Aorta (tissue), 5 donors: ENCODE measurements at places on chromosomes 2 and 18. TPM values are rescaled to one million over a fixed set of nuclear protein-coding genes. Genes with fewer than 3 reads are reported as not detected.

DNA sequence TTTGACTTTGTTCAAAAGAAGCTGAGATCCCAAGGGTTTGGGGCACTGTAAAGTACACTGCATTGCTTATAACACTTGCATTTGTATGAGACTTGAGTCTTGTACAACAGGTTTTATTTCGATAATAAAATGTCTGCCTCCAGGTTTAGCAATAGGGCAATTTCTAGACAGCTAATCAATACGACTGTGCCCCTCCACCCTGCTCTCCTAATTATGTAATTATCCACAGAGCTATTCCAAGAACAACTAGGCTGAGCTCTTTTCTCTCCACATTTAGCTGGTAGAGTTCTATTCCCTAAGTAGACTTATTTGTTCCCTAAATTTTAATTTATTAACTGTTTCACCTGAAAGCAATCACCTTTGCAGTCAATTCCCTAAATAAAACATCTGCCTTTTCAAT, 52.9 kb upstream of the LINC00305 start:
- no peak for DNase-seq
- no peak overlapping the region for H3K4me3 ChIP-seq
- H3K27me3 ChIP-seq: no peaks in the 10 kb centered on the region
- no peak overlapping the region for H3K27ac ChIP-seq

DNA sequence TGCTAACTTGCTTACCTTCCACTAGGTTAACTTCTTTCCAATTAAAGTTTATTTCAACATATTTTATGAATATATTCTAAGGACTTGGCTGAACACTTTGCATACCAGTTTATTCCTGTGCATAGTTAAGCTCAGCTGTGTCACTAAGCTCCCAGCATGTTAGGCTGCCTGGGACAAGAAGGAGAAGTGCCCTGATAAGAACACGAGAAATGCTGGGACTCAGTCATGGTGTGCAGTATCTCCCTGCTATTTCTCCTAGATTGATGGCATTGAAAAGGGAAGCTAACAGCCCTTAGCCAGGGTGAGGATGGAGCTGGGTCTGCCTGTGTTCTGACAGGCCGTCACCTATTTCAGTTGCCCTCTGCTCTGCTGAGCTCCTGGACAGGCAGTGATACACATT, 164.3 kb downstream of the TRABD2A start:
- H3K36me3 ChIP-seq: no peaks in the 10 kb centered on the region
- no peak overlapping the region for H3K27ac ChIP-seq
- no peaks in the 10 kb centered on the region for H3K4me1 ChIP-seq
- H3K4me3 ChIP-seq: no peak overlapping the region
- no peaks in the 10 kb centered on the region for H3K27me3 ChIP-seq

DNA sequence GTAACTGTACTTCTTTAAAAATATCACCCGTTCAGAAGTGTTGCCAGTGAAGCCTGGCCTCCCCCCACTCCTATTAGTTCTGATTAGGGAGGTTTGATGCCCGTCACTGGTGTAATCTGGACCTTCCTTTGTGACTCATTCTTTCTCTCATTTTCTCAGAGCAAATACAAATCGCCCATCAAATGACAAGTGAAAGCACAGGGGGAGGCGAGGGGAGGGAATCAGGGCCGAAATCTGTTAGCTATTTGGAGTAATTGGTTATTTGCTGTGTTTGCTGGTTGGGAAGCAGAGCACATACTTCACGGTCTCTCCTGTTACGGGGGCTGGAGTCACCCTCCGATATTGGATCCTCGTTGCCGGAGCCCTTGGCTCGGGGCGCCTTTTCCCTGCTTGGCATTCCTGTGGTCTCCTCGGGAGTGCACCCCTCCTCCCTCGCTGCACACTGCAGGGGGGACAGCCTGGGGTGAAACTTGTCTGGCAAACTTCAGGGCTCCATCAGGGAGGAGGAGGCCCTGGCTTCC, 178.1 kb downstream of the DYSF start:
- no peaks in the 10 kb centered on the region for H3K36me3 ChIP-seq
- no peak overlapping the region for H3K4me3 ChIP-seq
- H3K27ac ChIP-seq: no peak overlapping the region
- peaks cover 4% of the 10 kb centered on the region for H3K4me1 ChIP-seq
- no peak for DNase-seq

DNA sequence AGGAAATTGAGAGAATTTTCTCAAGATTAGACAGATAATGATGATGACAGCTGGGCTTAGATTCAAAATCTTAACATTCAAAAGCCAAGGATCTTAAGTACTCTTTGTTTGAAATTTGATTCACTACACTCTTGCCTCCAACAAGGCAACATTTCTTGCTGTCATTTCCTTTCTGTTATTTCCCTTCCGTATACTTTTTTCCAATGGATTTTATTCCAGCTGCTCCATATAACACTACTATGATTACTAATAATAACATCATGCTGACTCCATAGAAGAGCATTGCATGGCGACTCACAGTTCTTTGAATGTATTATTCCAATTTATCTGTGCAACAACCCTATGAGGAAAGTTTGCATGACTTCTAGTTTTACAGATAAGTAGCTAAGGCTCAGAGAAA, 33.9 kb upstream of the CCDC102B start:
- no peaks in the 10 kb centered on the region for H3K36me3 ChIP-seq
- H3K4me3 ChIP-seq: no peak overlapping the region
- no peaks in the 10 kb centered on the region for H3K27me3 ChIP-seq
- H3K27ac ChIP-seq: no peak overlapping the region
- H3K4me1 ChIP-seq: no peaks in the 10 kb centered on the region
- no peak for DNase-seq

Gene TRIM43
- total RNA-seq: not detected

Gene ZC3H8
- total RNA-seq: 10.6 TPM

- no peaks in the 10 kb centered on the region for H3K36me3 ChIP-seq
- no peaks in the 10 kb centered on the region for H3K4me1 ChIP-seq
- DNase-seq: no peak
- no peak overlapping the region for H3K4me3 ChIP-seq
- H3K27me3 ChIP-seq: no peaks in the 10 kb centered on the region
Measured at GRCh38 chr18:24009651-24010333, 4.8 kb upstream of the TTC39C start.

Gene BCL11A
- 2.0 TPM for total RNA-seq

DNA sequence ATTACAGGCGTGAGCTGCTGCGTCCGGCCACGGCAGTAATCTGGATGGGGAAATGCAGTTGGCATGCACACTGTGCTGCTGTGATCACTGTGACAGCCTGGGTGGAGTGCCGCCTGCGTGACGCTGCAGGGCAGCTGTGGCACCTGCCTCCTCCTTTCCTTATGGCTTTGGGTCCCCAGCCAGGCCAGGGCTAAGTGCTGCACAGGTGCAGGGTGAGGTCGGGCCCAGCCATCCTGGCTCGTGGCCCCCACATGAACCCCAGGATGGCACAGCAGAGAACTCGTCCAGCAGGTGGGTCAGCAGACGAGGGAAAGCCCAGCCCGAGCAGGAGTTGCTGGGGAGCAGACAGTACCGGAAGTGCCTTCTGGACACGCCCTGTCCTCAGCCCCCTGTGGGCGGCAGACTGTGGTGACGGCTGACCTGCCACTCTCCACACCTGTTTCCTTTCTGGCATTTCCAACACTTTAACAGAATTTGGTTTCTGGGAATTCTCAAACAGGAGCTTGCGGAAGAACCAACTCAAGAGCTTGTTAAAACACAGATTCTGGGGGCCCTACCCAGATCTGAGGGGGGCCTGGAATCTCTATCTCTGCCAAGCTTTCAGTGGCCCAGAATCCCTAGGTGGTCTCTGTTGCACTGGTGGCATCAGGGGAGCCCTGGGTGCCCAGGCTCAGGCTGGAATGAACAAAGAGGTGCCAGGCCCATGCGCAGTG, 16.9 kb downstream of the HS1BP3 start:
- DNase-seq: peak; percentile 83
- H3K27me3 ChIP-seq: no peaks in the 10 kb centered on the region
- H3K27ac ChIP-seq: peak overlapping the region; percentile 0
- no peaks in the 10 kb centered on the region for H3K36me3 ChIP-seq
- no peak overlapping the region for H3K4me3 ChIP-seq

GRCh38 chr2:237352279-237352845, 61.6 kb downstream of the COL6A3 start:
- H3K36me3 ChIP-seq: peaks cover under 1% of the 10 kb centered on the region
- H3K4me1 ChIP-seq: no peaks in the 10 kb centered on the region
- H3K4me3 ChIP-seq: no peak overlapping the region

DNA sequence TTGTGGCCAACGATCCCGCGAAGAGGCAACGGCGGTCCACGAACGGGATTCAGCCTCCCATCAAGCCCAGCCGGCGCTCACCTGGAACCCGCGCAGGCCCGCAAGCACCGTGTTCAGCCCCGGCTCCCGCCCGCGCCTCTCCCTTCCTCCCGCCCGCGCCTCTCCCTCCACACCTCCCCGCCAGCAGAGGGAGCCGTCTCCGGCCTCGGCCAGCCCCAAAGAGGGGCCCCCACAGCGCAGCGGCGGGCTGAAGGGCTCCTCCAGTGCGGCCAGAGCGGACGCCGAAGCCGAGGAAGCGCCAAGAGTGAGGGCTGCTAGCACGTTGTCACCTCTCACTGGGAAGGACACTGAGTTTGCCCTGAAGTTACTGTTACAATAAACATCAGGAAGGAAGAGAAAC, 55.3 kb upstream of the LAPTM4A start:
- no peak for DNase-seq
- no peaks in the 10 kb centered on the region for H3K36me3 ChIP-seq
- no peak overlapping the region for H3K27ac ChIP-seq
- no peaks in the 10 kb centered on the region for H3K27me3 ChIP-seq
- no peak overlapping the region for H3K4me3 ChIP-seq

DNA sequence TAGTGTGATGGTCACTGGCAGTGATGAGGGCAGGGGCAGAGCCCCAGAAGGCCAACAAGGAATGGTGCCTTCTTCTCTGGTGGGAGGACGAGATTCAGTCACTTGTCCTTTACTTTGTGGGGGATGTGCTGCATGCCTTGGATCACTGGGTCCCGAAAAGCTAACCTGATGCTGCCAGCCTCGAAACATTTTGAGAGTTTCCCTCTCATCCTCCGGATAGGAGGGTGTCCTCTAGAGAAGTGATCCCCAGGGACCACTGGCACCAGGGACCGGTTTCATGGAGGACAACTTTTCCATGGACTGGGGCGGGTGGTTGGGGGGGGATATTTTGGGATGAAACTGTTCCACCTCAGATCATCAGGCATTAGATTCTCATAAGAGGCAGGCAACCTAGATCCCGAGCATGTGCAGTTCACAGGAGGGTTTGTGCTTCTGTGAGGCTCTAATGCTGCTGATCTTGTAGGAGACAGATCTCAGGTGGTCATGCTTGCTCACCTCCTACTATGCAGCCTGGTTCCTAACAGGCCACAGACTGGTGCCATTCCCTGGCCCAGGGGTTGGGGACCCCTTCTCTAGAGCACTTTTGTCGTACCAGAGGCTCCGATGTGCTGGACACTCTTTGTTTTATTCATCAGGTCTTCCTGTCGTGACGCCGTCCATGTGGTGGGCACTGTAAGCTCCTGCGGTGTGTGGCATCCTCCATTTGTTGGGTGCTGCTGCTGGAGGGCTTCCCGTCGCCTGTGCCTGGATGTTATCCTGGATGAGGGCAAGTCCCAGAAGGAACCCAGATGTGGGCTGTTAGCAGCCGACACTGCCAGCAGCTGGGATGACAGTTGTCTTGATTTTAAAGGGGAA, 68.5 kb upstream of the HDAC4 start:
- H3K27me3 ChIP-seq: no peaks in the 10 kb centered on the region
- no peaks in the 10 kb centered on the region for H3K4me1 ChIP-seq
- H3K4me3 ChIP-seq: no peak overlapping the region
- H3K36me3 ChIP-seq: no peaks in the 10 kb centered on the region
- peak; percentile 46 for DNase-seq

- H3K4me3 ChIP-seq: no peak overlapping the region
- H3K36me3 ChIP-seq: no peaks in the 10 kb centered on the region
- H3K27ac ChIP-seq: no peak overlapping the region
- no peaks in the 10 kb centered on the region for H3K4me1 ChIP-seq
- no peak for DNase-seq
Measured at GRCh38 chr2:73821227-73821626, 7.5 kb upstream of the STAMBP start.

- H3K27me3 ChIP-seq: no peaks in the 10 kb centered on the region
- no peaks in the 10 kb centered on the region for H3K36me3 ChIP-seq
- no peak overlapping the region for H3K4me3 ChIP-seq
Measured at GRCh38 chr2:86825693-86826381, 35.1 kb upstream of the CD8A start.

GRCh38 chr2:205783872-205784499, 101.7 kb downstream of the NRP2 start:
- H3K27me3 ChIP-seq: no peaks in the 10 kb centered on the region
- H3K4me3 ChIP-seq: no peak overlapping the region
- no peaks in the 10 kb centered on the region for H3K4me1 ChIP-seq

GRCh38 chr2:19898592-19899329, 3.0 kb downstream of the TTC32 start:
- peaks cover 13% of the 10 kb centered on the region for H3K4me1 ChIP-seq
- no peak overlapping the region for H3K27ac ChIP-seq
- H3K36me3 ChIP-seq: no peaks in the 10 kb centered on the region

- no peak overlapping the region for H3K4me3 ChIP-seq
- H3K36me3 ChIP-seq: no peaks in the 10 kb centered on the region
- no peaks in the 10 kb centered on the region for H3K27me3 ChIP-seq
- no peaks in the 10 kb centered on the region for H3K4me1 ChIP-seq
Measured at GRCh38 chr2:56587456-56587855, 403.7 kb downstream of the CCDC85A start.

GRCh38 chr2:26555246-26556133, 77.6 kb upstream of the OTOF start:
- no peaks in the 10 kb centered on the region for H3K4me1 ChIP-seq
- peak; percentile 59 for DNase-seq
- no peaks in the 10 kb centered on the region for H3K27me3 ChIP-seq
- no peak overlapping the region for H3K27ac ChIP-seq
- H3K36me3 ChIP-seq: no peaks in the 10 kb centered on the region

Gene DCC
- 0.78 TPM for total RNA-seq

GRCh38 chr2:36695746-36696415, 626 bp upstream of the VIT start:
- peaks cover 1% of the 10 kb centered on the region for H3K4me1 ChIP-seq
- DNase-seq: no peak
- H3K36me3 ChIP-seq: no peaks in the 10 kb centered on the region
- H3K4me3 ChIP-seq: no peak overlapping the region
